B cell (primary cell): ENCODE measurements at places on chromosomes 2 and 18. TPM values are rescaled to one million over a fixed set of nuclear protein-coding genes. Genes with fewer than 3 reads are reported as not detected.

DNA sequence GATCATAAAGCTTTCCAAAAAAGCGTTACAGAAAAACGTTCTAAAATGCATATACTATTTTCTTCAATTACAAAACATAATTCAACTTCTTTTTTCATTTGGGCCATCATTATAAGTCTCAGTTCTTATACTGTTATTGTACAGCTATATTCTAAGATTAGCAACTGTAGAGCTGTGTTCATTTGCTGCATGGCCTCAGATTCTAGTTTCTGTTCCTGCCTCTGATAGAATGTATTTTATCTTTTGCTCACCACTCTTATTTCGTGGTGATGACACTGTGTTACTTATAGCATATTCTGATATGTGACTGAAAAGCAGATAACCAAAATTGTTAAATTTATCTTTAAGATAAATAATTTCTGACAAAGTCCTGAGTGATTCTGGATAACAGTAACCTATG is 67.2 kb downstream of the PTRHD1 start:
- H3K36me3 ChIP-seq: peaks cover 23% of the 10 kb centered on the region
- H3K27me3 ChIP-seq: no peaks in the 10 kb centered on the region
- no peak for DNase-seq
- no peak overlapping the region for H3K4me3 ChIP-seq

DNA sequence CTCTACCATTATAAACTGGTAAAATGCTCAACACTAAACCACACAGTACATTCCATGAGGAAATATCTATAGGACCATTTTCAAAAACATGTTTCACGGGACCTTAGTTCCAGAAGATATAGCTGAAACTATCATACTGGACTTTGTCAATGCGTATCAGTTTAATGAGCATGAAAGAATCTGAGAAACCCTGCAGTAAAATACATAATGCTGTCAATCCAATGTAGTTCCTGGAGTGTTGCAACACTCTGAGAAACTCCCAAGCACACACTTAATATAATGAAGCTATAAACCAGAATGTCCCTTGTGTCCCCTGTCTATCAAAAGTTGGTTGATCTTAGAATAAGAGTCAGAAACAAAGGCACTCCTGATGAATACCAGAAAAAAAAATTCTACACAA is 16.2 kb downstream of the IWS1 start:
- no peak for DNase-seq
- no peaks in the 10 kb centered on the region for H3K27me3 ChIP-seq
- no peak overlapping the region for H3K4me3 ChIP-seq
- peaks cover 7% of the 10 kb centered on the region for H3K4me1 ChIP-seq
- no peak overlapping the region for H3K27ac ChIP-seq

- no peak overlapping the region for H3K4me3 ChIP-seq
- no peak for DNase-seq
- H3K27ac ChIP-seq: no peak overlapping the region
- H3K27me3 ChIP-seq: no peaks in the 10 kb centered on the region
These were observed 211.8 kb downstream of the SLC8A1 start for GRCh38 chr2:40240070-40240469.

- H3K4me3 ChIP-seq: no peak overlapping the region
- no peaks in the 10 kb centered on the region for H3K4me1 ChIP-seq
These were observed 35.6 kb downstream of the EPAS1 start for GRCh38 chr2:46332686-46333281.

- no peak overlapping the region for H3K4me3 ChIP-seq
- no peaks in the 10 kb centered on the region for H3K27me3 ChIP-seq
- H3K36me3 ChIP-seq: no peaks in the 10 kb centered on the region
- DNase-seq: no peak
These were observed 4.0 kb downstream of the VAMP5 start for GRCh38 chr2:85588236-85588635.

GRCh38 chr2:113698892-113699447 is 57.5 kb downstream of the SLC35F5 start:
- H3K36me3 ChIP-seq: no peaks in the 10 kb centered on the region
- no peak overlapping the region for H3K4me3 ChIP-seq
- H3K27ac ChIP-seq: no peak overlapping the region
- H3K4me1 ChIP-seq: peaks cover 30% of the 10 kb centered on the region

GRCh38 chr2:230794497-230794896 is 70.2 kb upstream of the ITM2C start:
- H3K27me3 ChIP-seq: no peaks in the 10 kb centered on the region
- peak overlapping the region; percentile 60 for H3K27ac ChIP-seq
- peaks cover 62% of the 10 kb centered on the region for H3K36me3 ChIP-seq
- peaks cover 33% of the 10 kb centered on the region for H3K4me1 ChIP-seq
- DNase-seq: no peak
- no peak overlapping the region for H3K4me3 ChIP-seq

GRCh38 chr2:121902171-121902591 is 146.7 kb downstream of the TSN start:
- DNase-seq: no peak
- H3K4me1 ChIP-seq: no peaks in the 10 kb centered on the region
- H3K4me3 ChIP-seq: no peak overlapping the region
- no peak overlapping the region for H3K27ac ChIP-seq
- no peaks in the 10 kb centered on the region for H3K36me3 ChIP-seq

GRCh38 chr2:74944987-74945787 is 13.3 kb upstream of the POLE4 start:
- H3K27ac ChIP-seq: no peak overlapping the region
- DNase-seq: peak; percentile 32
- H3K4me1 ChIP-seq: peaks cover 4% of the 10 kb centered on the region
- H3K36me3 ChIP-seq: no peaks in the 10 kb centered on the region
- no peaks in the 10 kb centered on the region for H3K27me3 ChIP-seq

GRCh38 chr2:232200195-232200594 is 178.4 kb upstream of the ALPP start:
- H3K27me3 ChIP-seq: no peaks in the 10 kb centered on the region
- H3K27ac ChIP-seq: no peak overlapping the region
- H3K4me1 ChIP-seq: no peaks in the 10 kb centered on the region
- H3K4me3 ChIP-seq: no peak overlapping the region

DNA sequence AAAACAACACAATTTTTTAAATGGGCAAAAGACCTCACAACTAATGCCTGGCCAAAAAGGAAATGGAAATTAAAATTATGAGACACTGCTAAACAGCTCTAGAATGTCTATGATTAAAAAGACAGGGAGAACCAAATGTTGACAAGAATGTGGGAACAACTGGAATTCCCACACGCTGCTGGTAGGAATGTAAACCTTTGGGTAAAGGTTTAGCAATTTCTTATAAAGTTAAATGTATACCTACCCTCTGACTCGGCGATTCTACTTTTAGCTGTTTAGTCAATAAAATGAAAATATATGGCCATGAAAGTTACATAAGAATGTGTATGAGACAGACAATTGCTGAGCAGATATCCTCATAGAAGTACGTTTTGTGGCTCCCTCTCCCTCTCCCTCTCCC is 60.9 kb downstream of the ATF2 start:
- no peaks in the 10 kb centered on the region for H3K4me1 ChIP-seq
- H3K27ac ChIP-seq: no peak overlapping the region
- no peaks in the 10 kb centered on the region for H3K27me3 ChIP-seq
- DNase-seq: no peak
- peaks cover 35% of the 10 kb centered on the region for H3K36me3 ChIP-seq

DNA sequence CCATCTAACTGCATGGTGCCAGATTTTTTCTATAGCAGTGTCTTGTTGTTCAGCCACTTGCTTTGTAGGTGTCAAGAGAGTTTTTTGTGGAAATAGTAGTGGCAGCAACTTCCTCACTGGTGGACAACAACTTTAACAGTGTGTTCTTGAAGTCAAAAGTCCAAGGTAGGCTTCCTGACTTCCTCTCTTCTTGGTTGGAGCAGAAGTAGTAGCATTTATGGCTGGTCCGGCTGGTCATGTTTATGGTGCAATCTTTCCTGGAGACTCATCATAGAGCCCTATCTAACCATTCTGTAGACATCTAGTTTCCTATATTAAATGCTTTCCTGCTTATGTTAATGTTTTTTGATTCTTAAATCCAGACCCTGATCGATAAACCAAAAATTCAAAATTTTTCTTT is 11.7 kb downstream of the GPR75 start:
- no peaks in the 10 kb centered on the region for H3K4me1 ChIP-seq
- no peaks in the 10 kb centered on the region for H3K27me3 ChIP-seq
- H3K4me3 ChIP-seq: no peak overlapping the region
- no peak for DNase-seq
- no peak overlapping the region for H3K27ac ChIP-seq

GRCh38 chr2:112156152-112156986 is 18.2 kb downstream of the FBLN7 start:
- H3K4me3 ChIP-seq: no peak overlapping the region
- H3K27me3 ChIP-seq: no peaks in the 10 kb centered on the region
- no peak overlapping the region for H3K27ac ChIP-seq
- peaks cover 20% of the 10 kb centered on the region for H3K4me1 ChIP-seq
- no peaks in the 10 kb centered on the region for H3K36me3 ChIP-seq

GRCh38 chr18:70022636-70023035 is 75.0 kb upstream of the CD226 start:
- no peaks in the 10 kb centered on the region for H3K4me1 ChIP-seq
- H3K27me3 ChIP-seq: no peaks in the 10 kb centered on the region
- peaks cover 42% of the 10 kb centered on the region for H3K36me3 ChIP-seq

- H3K4me3 ChIP-seq: no peak overlapping the region
- no peaks in the 10 kb centered on the region for H3K36me3 ChIP-seq
- no peak overlapping the region for H3K27ac ChIP-seq
- no peak for DNase-seq
- no peaks in the 10 kb centered on the region for H3K27me3 ChIP-seq
These were observed 104.9 kb upstream of the CXCR4 start for GRCh38 chr2:136222862-136223261.

GRCh38 chr18:58223717-58224424 is 179.8 kb downstream of the NEDD4L start:
- no peaks in the 10 kb centered on the region for H3K27me3 ChIP-seq
- H3K4me3 ChIP-seq: no peak overlapping the region
- H3K4me1 ChIP-seq: peaks cover 12% of the 10 kb centered on the region
- H3K27ac ChIP-seq: no peak overlapping the region

DNA sequence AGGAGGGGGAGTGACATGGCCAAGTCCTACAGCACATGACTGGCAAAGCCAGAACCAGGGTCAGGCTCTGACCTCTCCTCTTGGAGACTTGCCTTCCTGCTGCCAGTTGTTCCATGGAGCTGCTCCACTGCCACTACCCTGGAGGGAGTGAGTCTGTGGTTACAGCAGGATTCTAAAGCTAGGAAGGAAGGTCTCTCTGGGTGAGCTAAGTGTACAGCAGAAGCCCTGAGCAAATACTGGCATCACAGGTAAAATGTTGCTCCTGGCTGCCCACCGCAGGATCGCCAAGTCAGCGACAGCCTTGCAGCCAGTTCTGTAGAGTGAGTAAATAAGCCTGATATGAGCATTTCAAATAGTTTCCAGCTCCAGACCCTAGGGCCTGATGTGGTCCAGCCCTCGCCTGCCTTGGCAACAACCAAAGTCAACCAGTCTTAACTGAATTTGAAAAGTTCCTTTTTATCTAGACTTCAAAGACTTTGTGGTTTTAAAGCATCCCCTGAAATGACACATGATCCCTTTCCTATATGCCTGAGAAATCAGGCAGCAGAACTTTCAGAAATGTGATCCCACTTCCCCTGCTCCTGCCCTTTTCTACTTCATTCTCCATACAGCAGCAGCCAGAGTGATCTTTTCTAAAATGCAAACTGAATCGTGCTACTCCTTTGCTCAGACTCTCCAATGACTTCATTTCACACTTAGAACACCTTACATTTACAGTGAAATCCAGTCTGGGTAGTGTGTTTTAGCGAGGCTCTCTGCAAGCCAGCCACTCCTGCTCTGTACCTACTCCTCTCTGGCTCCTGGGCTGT is 114.3 kb downstream of the MGAT5 start:
- peaks cover 27% of the 10 kb centered on the region for H3K4me1 ChIP-seq
- DNase-seq: no peak
- H3K4me3 ChIP-seq: no peak overlapping the region
- H3K27ac ChIP-seq: peak overlapping the region; percentile 28

GRCh38 chr2:43068041-43068533 is 158.3 kb downstream of the ZFP36L2 start:
- H3K27me3 ChIP-seq: no peaks in the 10 kb centered on the region
- no peaks in the 10 kb centered on the region for H3K36me3 ChIP-seq
- H3K4me1 ChIP-seq: no peaks in the 10 kb centered on the region

GRCh38 chr18:3692113-3692621 is 242.2 kb downstream of the TGIF1 start:
- H3K4me3 ChIP-seq: no peak overlapping the region
- no peaks in the 10 kb centered on the region for H3K36me3 ChIP-seq
- H3K27ac ChIP-seq: no peak overlapping the region
- no peaks in the 10 kb centered on the region for H3K4me1 ChIP-seq
- no peaks in the 10 kb centered on the region for H3K27me3 ChIP-seq
- no peak for DNase-seq

The BOLL gene
- not detected in 2 replicates for total RNA-seq

The DCC gene
- not detected in 2 replicates for total RNA-seq

The KCNG2 gene
- total RNA-seq: not detected in 2 replicates

The CDK5R2 gene
- 0.12 TPM in 1 of 2 replicates, not detected in the other for total RNA-seq

The TGFA gene
- total RNA-seq: not detected in 2 replicates

The L3MBTL4 gene
- 11.6 and 11.9 TPM in 2 replicates for total RNA-seq

The NYAP2 gene
- total RNA-seq: 0.15 and 0.17 TPM in 2 replicates

The MFSD2B gene
- total RNA-seq: not detected in 2 replicates

The ZNF521 gene
- total RNA-seq: 9.0 and 12.3 TPM in 2 replicates

The TUBA4B gene
- total RNA-seq: not detected in 2 replicates

The ZNF396 gene
- 3.2 and 4.8 TPM in 2 replicates for total RNA-seq

The TEKT4 gene
- not detected in 2 replicates for total RNA-seq

The ANO7 gene
- total RNA-seq: 1.4 and 1.8 TPM in 2 replicates
